Stimulated activated CD4-positive, alpha-beta T cell treated with anti-CD3 and anti-CD28 coated beads, Interleukin-15, amount 100 ng/mL, for 1 hour (primary cell): ENCODE measurements at places on chromosomes 13 and 19.

GRCh38 chr13:37640499-37640898 is 41.9 kb upstream of the POSTN start:
- no peak for DNase-seq

DNA sequence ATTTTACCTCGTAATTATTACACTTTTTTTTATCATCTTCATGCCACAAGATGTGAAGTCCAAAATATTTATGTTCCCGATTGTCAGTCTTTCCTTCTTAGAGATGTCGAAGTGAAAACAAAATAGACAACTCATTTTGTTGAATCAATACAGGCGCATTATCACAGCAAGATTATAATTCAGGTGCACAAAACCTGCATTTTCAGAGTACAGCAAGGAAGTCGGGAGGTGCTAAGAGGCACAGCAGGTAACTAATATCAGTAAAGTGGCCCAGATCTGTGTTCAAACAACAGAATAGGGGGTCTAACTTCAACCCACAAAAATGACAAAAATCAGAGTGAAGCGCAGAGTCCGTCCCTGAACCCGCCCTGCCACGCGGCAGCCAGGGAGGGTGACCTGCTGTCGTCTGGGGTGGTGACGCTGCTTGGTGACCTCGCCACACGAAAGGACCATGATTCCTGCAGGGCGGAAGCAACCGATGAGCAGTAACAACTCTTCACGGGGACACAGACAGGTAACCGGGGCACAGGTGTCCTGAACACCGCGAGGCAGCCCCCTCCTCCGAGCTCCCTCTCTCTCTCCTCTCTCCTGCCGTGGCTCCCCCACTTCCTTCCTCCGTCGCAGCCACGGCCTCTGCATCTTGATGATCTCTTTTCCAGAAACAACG is 50.9 kb upstream of the SPACA7 start:
- no peak for DNase-seq

- DNase-seq, result no peak
Measured at GRCh38 chr13:75226733-75227435, 255.1 kb downstream of the TBC1D4 start.

GRCh38 chr19:43534816-43535761 is 2.1 kb downstream of the ZNF575 start:
- no peak for DNase-seq

- no peak for DNase-seq
Measured at GRCh38 chr19:46475986-46476385, 4.6 kb upstream of the PNMA8A start.

DNA sequence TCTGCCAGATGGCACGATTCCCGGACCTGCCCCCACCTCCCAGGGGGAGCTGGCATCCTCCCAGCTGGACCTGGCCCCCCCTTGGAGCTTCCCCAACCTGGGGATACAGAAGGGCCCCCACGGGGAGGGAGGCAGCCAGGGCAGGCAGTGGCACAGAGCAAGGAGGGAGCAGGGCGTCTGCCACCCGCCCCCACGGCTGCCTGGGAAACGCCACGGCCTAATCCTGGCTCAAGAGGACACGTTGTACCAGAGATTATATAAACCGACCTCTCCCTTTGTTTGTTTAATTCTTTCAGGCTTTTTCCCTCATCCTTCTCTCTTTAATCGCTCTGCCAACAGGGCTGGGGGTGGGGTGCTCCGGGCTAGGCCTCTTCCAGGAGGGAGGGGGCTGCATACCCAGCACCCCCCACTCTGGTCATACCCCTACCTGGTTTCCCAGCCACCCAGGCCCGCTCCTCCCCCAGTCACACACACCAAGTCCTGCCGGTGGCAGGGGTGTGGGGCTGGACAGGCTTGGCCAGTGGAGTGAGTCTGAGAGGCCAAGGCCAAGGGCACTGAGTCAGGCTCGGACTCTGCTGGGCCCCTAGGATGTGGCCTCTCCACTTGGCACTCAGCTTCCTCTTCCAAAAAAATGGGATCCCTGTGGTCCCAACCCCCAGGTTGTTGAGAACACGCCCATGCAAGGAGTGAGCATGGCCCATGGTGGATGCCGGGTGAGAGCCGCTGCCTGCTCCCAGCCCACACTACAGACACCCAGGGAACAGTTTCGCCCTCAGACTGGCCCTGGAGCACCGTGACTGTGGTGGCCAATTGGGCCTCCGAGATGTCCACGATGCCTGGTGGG is 29.5 kb upstream of the NFIC start:
- no peak for DNase-seq

GRCh38 chr19:58547323-58548312 is 3.8 kb downstream of the TRIM28 start:
- no peak for DNase-seq

GRCh38 chr19:45938733-45939319 is 24.2 kb upstream of the NANOS2 start:
- DNase-seq, result no peak

GRCh38 chr13:21800837-21801616 is 130.2 kb downstream of the FGF9 start:
- no peak for DNase-seq

DNA sequence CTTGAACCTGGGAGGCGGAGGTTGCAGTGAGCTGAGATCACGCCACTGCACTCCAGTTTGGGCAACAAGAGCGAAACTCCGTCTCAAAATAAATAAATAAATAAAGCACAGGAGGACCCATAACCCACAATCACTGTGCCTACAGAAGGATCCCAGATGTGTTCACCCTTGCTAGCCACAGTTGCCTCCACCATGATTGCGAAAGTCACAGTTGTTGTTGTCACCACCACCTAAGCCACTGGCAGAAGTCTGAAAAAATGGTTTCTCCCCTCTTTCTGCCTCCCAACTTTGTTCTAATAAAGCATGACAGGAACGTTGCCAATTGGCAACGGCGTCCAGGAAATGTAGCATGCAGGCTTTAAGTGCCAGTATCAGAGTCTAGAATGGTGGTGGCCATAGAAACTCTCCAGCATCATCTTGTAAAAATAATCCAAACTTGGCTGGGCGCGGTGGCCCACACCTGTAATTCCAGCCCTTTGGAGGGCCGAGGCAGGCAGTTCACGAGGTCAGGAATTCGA is 2.2 kb upstream of the EPS15L1 start:
- DNase-seq, result no peak

GRCh38 chr19:51765086-51765485 is 4.1 kb downstream of the FPR2 start:
- no peak for DNase-seq

- no peak for DNase-seq
Measured at GRCh38 chr19:45547965-45548609, 36.5 kb downstream of the OPA3 start.

DNA sequence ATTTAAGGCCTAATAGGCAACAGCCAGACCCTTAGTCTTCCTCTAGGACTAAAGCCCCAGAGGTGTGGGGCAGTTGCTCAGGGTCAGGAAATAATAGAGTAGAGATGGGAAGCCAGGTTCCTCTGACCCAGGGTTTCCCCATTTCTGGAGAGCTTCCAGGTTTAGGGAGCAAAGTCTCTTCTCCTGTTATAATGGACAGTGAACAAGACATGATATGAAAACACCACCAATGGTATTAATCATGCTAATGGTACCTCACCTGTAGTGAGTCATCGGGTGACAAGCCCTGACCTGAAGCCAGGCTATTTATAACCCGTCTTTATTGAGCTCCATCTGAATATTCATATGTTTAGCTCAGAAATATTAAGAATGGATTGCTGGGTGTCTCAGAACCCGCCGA is 24.6 kb downstream of the BICRA start:
- DNase-seq, result no peak

DNA sequence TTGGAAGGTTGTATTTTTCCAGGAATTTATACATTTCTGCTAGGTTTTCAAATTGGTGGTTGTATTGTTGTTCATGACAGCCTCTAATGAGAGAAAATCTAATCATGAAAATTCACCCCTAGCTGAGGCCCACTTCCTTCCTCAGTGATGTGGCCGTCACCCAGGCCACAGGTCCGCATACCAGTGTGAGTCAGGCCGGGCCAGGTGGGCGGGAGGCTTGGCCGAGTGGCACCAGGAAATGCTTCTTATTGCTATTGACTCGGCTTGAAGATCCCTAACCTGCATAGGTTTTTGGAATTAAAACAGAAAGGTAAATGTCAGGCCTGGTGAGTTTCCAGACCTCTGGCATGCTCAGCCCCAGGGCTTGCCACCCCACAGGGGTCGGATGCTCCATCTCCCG is 88.7 kb downstream of the SCGB2B2 start:
- DNase-seq, result no peak

GRCh38 chr13:29855009-29855408 is 4.6 kb upstream of the UBL3 start:
- no peak for DNase-seq

DNA sequence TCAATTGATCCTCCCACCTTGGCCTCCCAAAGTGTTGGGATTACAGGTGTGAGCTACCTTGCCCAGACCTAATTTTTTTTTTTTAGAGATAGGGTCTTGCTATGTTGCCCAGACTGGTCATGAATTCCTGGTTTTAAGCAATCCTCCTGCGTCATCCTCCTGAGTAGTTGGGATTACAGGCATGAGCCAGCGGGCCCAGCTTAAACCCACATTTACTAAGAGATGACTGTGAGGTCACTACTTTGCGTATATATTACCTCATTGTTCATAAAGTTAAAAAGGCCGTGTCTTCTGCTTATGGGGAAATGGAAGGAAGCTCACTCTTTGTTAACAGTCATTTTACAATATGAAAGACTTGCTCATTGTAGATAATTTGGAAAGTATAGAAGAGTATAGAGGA is 39.6 kb upstream of the C1QTNF9 start:
- DNase-seq, result no peak

- no peak for DNase-seq
Measured at GRCh38 chr13:74219566-74219965, 85.4 kb upstream of the KLF12 start.

DNA sequence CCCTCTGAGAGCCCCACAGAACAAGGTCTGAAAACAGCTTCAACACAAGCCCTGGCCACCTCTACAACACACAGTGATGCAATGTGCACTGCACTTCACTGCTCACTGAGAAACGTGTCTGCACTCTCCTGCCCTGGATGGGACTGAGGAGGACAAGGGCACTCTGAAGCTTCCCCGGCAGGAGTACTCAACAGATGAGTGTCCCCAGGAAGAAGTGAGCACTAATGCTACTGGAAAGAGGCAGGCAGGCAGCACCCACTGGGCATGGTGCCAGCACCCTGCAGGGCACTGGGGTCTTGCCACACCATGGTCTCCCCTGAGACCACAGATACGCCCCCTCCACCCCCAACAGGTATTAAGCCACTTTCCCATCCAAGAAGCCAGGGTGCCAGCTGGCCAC is 17.7 kb upstream of the SLC35E1 start:
- no peak for DNase-seq

- no peak for DNase-seq
Measured at GRCh38 chr19:34145741-34146202, 26.5 kb upstream of the LSM14A start.

- no peak for DNase-seq
Measured at GRCh38 chr19:5665781-5666513, 14.4 kb downstream of the MICOS13 start.
